Panc1 (cell line): ENCODE measurements at places on chromosomes 5 and 9. TPM values are rescaled to one million over a fixed set of nuclear protein-coding genes. Genes with fewer than 3 reads are reported as not detected.

The DNAJB5 gene
- 9.7 TPM for total RNA-seq

The KIF20A gene
- 55.4 TPM for total RNA-seq

The FOXD4L3 gene
- total RNA-seq = not detected

The PROB1 gene
- 2.3 TPM for total RNA-seq

The TRIM36 gene
- total RNA-seq = 1.6 TPM

The CCL27 gene
- total RNA-seq = 0.95 TPM

The CACNA1B gene
- total RNA-seq = 0.49 TPM

The FBLL1 gene
- total RNA-seq = 7.5 TPM

The TMEM171 gene
- 2.1 TPM for total RNA-seq

The KIAA1958 gene
- total RNA-seq = 10.4 TPM

The LCN2 gene
- total RNA-seq = 1.0 TPM

The MCC gene
- total RNA-seq = 0.41 TPM

The ELOVL7 gene
- total RNA-seq = 2.9 TPM

The BBLN gene
- total RNA-seq = 48.5 TPM

The CNTFR gene
- total RNA-seq = 2.7 TPM

The ROR2 gene
- total RNA-seq = 5.9 TPM

The PLPPR1 gene
- total RNA-seq = not detected

The CSF1R gene
- total RNA-seq = 0.05 TPM

The MEGF10 gene
- not detected for total RNA-seq
